ENCODE measurements at places on chromosomes 16 and 17.

DNA sequence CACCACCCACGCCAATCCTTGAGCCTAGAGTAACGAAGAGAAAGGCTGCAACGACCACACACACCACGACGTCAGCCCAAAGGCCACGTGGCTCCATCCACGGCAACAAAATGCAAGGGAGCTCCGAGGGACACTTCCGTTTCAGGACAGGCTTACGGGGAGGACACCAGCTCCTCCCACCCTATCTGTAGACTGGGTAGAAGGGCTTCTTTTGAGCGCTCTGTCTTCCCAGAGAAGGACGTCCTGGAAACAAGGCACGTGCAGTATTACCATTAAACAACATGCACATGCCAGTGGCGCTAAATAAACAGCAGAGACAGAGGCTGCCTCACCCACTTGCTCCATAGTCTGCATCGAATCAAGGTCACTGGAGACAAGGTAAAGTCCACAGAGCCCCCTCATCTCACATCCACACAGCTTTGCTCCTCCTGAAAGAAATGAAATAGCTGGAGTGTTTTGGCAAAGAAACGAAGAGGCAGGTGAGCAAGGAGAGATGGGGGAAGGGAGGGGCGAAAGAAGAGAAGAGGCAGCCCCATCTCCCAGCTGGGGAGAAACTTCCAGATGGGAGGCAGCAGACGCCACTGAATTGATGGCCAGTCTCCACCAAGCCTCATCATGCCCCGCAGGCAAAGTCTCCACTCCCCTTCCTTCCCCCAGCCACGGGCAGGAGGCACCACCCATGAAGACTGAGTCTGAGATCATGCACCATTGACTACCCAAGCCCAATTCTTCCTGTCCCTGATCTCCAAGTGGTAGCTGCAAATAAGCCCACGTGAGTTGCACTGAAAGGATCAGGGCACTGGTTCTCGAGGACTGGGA is 24.0 kb downstream of the ZFHX3 start:
- no peak for DNase-seq

- no peak for DNase-seq
These were observed 457.9 kb upstream of the CDH5 start for GRCh38 chr16:65908568-65908967.

GRCh38 chr17:78327880-78328279 is 32.0 kb downstream of the SOCS3 start:
- no peak for DNase-seq

DNA sequence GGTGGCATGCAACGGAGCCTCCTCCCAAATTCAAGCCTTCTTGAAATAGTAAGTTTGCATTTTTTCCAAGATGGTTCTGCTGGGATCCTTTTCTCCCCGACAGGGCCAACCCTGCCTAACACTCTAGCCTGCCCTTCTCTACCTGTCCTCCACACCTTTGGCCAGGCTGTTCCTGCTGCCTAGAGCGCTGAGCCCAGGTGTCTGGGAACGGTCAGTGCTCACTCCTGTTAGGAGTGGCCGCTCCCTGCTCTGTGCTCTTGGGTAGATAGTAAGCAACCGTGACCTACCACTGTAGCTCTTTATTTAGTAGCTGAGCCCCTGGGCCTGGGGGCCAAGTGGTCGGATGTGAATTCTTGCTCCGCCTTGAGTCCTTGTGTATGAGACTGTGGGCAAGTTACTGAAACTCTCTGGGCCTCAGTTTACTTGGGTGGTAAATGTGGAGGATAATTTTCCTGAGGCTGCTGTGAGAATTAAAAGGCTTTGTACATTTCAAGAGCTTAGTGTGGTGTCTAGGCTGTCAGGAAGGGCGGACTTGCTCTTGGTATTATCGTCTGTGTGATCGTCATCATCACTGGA is 44.0 kb upstream of the GSE1 start:
- no peak for DNase-seq

- DNase-seq: no peak
These were observed 93.1 kb downstream of the VAT1L start for GRCh38 chr16:77881355-77882030.

DNA sequence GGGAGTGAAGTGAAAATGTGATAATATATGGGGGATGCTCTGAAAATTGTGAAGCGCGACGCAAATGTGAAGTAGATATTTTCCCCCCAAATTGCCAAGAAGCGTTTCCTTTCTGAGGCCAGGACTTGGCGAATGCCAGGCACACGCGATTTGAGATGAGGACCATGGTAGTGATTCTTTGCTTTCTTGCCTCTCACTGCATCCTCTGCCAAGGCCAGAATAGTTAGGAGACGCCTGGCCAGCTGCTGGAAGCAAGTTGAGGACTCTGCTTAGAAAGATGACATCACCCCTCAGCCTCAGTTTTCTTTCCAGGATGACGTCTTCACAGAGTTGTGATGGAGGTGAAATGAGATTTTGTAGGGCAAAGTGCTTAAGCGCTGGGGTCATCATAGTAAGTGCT is 25.9 kb downstream of the PIPOX start:
- no peak for DNase-seq

All from erythroblast (primary cell).